ENCODE measurements at places on chromosomes 16 and 17.
A peak's percentile ranks its signal among the peaks of the same experiment; 100 is the strongest.

DNA sequence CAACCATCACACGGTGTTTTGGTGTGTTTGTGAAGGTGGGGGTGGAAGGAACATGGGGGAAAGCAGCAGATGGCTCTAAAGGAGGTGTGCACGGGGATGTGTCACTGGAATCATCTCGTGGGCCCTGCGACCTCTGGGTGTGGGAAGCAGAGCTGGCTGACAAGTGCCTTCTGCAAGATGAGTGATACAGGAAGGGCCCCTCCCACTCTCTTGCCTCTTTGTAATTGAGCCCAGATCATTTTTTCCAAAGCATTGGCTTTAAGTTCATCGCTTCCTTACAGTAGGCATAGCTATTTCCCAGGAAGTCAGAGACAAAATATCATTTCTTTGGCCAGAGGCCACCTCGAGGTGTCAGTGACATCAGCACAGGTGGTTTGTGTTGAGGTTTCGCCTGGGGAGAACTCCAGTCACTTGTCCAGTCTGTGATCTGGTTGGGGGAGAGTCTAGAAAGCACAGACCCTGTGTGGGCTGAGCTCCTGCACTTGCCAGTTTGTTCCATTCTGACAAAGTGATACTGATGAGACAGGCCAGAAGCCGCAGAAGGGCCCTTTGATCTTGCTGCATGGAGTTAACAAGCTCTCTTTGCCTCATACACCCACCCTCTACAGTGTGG, 20.6 kb upstream of the SNTB2 start:
- peak; percentile 75 for DNase-seq

DNA sequence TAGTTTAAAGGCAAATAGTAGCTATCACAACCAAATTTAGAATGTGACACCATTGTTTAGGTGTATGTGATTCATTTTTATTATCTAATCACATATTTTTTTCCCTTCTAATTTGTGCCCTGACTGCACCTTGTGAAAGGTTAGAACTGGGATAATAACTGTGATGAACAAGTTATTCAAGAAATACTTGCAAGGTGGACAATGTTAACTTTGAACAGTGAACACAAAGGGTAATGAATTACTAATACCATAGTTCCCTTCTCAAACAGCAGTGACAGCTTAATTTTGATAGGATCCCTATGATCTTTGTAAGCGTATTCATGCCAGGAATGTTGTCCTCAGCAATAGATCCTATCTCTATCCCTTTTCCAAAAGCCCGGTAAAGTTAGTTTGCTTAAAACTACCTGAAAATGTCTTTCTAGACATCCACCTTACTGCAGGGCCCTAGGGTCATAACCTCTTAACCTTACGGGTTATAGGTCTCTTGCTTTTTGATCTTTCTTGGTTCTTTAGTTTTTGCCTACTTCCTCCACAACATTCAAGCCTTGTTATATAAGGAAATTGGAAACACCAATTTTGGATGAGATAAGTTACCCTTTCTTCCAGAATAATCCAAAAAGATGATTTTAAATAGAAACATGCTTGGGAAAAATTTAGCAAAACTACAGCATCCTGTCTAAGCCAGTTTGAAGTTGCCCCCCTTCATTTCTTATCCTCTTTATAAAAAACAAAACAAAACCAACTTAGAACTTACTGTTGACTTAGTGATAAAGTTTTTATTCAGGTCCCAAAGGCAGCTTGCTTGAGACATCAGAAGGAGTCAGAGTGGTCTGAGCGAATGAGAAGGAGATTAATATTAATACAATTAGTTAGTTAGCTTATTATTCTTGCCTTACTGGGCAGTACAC, 200.0 kb upstream of the TBX2 start:
- no peak for DNase-seq

DNA sequence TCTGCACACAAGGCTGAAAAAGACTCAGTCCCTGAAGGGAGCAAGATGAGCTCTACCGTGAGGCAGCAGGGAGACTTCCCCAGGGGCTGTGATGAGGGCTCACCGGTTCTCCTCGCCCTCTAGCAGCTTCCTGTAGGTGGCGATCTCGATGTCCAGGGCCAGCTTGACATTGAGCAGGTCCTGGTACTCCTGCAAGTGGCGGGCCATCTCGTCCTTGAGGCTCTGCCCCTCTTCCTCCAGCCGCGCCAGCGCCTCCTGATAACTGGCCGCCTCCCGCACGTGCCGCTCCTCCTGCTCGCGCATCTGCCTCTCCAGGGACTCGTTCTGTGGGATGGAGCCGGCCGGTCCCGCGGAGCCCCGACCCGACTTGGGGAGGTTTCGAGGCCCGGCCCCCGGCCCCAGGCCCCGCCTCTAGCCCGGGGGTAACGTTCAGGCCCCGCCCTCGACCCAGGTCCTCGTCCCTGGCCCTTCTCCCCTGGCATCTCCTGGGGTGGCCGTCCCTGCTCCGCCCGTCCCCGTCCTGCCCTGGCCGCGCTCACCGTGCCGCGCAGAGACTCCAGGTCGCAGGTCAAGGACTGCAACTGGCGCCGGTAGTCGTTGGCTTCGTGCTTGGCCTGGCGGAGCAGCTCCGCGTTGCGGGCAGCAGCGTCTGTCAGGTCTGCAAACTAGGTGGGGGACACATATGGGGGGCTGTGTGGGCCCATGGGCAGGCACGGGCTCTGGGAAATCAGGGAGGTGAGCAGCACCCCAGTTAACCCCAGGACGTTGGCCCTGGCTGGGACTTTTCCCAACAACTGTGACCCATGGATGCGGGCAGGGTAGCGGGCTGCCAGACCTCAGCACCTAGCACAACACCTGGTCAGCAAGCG, 3.9 kb downstream of the GFAP start:
- DNase-seq = peak; percentile 51

- no peak for DNase-seq
These were observed 58.4 kb upstream of the IRX3 start for GRCh38 chr16:54344646-54345630.

DNA sequence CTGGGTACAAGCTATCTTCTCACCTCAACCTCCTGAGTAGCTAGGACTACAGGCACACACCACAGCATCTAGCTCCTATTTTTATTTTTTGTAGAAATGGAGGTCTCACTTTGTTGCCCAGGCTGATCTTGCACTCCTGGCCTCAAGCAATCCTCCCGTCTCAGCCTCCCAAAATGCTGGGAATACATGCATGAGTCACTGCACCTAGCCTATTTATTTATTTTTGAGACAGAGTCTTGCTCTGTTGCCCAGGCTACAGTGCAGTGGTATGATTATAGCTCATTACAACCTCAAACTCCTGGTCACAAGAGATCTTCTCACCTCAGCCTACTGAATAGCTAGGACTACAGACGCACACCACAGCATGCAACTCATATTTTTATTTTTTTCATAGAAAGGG, 40.1 kb upstream of the RGS9 start:
- DNase-seq = no peak

All from stimulated activated CD4-positive, alpha-beta T cell treated with anti-CD3 and anti-CD28 coated beads, Interleukin-2, amount 100 ng/mL, for 24 hours (primary cell).